H9 (cell line): ENCODE measurements at places on chromosomes 3 and 15. TPM values are rescaled to one million over a fixed set of nuclear protein-coding genes. Genes with fewer than 3 reads are reported as not detected.

- no peaks in the 10 kb centered on the region for H3K27me3 ChIP-seq
- no peaks in the 10 kb centered on the region for H3K4me1 ChIP-seq
- no peak overlapping the region for H3K27ac ChIP-seq
- H3K4me3 ChIP-seq = no peak overlapping the region
Observed at GRCh38 chr3:115685097-115685496, 61.8 kb downstream of the GAP43 start.

- peaks cover 22% of the 10 kb centered on the region for H3K36me3 ChIP-seq
- H3K4me1 ChIP-seq = no peaks in the 10 kb centered on the region
- no peak for DNase-seq
Observed at GRCh38 chr3:138786788-138787271, 47.9 kb downstream of the PIK3CB start.

DNA sequence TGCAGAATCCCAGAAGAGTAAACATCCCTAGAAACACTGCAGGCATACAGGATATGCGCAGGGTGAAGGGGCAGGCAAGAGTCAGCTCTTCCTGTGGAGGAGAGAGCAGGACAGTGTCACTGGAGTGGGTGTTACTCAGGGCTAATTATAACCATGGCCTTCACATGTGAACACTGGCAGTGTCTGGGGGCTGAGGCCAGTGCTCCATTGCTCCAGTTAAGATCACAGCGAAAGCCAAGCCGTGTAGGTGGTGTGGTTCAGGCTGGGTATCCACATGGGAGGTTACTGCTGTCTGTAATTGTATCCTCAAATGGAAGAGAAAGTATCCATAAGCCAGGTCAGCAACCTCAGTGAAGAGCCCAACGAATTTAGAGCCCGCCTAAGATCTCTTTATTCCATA is 84.6 kb downstream of the MESD start:
- no peaks in the 10 kb centered on the region for H3K4me1 ChIP-seq
- no peaks in the 10 kb centered on the region for H3K27me3 ChIP-seq
- H3K27ac ChIP-seq = no peak overlapping the region
- H3K4me3 ChIP-seq = no peak overlapping the region
- no peak for DNase-seq
- peaks cover 4% of the 10 kb centered on the region; the same call in 1 of the 2 replicates for H3K36me3 ChIP-seq

GRCh38 chr3:183116025-183116614 is 16.8 kb upstream of the MCCC1 start:
- H3K27ac ChIP-seq = no peak overlapping the region
- DNase-seq = peak; percentile 98
- peaks cover 9% of the 10 kb centered on the region for H3K36me3 ChIP-seq
- H3K4me1 ChIP-seq = peaks cover 7% of the 10 kb centered on the region; the same call in 1 of the 2 replicates
- peak overlapping the region; percentile 72 for H3K4me3 ChIP-seq

DNA sequence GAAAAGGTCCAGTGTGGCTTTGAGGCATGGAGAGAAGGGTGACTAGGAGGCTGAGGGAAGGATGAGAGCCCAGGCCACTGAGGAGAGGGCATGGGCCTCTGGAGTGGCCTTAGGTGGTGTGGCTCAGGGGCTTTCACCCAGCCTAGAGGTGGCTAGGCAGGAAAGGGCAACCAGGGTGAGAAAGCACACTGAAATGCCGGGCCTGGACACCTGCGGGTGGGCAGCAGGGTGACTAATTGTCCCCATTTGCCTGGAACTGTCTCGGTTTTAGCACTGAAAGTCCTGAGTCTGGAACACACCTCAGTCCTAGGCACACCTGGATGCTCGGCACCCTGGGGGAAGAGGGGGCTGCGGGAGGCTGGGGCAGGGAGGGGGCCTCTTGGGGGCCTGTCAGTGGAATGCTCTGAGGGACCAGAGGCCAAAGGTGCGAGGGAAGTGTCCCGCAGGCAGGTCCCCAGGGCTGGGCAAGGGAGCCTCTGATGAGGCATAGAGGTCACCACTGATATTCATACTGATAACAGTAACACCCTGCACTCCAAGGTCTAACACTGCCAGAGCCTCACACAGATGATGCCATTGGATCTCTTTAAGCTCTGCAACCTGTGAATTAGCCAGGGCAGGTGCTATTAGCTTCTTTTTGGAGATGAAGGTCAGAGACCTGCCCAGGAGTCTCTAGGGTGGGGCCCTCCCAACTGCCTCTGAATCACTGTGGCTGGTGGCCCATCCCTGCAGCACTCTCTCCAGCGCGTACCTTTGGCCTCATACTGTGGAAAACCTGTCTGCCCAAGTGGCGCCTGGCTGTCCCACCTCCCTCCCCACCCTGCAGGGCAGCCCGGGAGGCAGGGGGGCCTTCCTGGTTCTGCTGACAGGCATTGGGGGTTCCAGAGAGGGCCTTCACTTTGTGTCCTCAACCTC is 3.0 kb upstream of the PHGR1 start:
- H3K27me3 ChIP-seq = no peaks in the 10 kb centered on the region
- H3K36me3 ChIP-seq = no peaks in the 10 kb centered on the region
- no peak for DNase-seq
- H3K4me3 ChIP-seq = no peak overlapping the region
- no peaks in the 10 kb centered on the region for H3K4me1 ChIP-seq

GRCh38 chr15:80105595-80105994 is 46.1 kb downstream of the ZFAND6 start:
- H3K27ac ChIP-seq = no peak overlapping the region
- no peaks in the 10 kb centered on the region for H3K4me1 ChIP-seq
- H3K27me3 ChIP-seq = no peaks in the 10 kb centered on the region
- no peak for DNase-seq

- H3K27me3 ChIP-seq = no peaks in the 10 kb centered on the region
- peaks cover 22% of the 10 kb centered on the region for H3K36me3 ChIP-seq
- DNase-seq = no peak
- no peak overlapping the region for H3K27ac ChIP-seq
Observed at GRCh38 chr15:65258375-65259262, 28.1 kb downstream of the PARP16 start.

DNA sequence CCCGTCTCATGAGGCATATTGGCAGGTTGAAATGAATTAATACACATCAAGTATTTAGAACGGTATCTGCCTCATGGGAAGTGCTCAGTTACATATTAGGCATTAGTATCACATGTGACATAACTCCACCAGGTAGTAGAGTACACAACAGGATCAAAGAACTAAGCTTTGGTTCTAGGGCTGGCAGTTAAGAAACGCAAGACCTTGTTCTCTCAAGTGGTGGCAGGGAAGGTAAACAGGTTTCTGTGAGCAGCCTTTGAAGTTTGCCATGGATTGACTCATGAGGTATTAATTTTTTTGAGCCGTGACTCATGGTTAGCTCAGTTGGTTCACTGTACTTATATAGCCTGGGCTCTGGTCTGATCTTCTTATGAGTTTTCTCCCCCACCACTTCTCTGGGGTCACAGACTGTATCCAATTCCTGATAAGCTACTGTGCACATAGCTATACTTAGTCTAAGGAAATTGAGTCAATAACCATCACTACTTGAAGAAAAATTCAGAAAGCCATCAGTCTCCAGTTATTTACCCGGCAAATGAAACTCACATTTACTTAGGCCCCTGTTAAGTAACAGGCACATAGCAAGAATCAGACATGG is 155.6 kb upstream of the STT3B start:
- H3K36me3 ChIP-seq = no peaks in the 10 kb centered on the region
- H3K4me1 ChIP-seq = no peaks in the 10 kb centered on the region
- H3K4me3 ChIP-seq = no peak overlapping the region

DNA sequence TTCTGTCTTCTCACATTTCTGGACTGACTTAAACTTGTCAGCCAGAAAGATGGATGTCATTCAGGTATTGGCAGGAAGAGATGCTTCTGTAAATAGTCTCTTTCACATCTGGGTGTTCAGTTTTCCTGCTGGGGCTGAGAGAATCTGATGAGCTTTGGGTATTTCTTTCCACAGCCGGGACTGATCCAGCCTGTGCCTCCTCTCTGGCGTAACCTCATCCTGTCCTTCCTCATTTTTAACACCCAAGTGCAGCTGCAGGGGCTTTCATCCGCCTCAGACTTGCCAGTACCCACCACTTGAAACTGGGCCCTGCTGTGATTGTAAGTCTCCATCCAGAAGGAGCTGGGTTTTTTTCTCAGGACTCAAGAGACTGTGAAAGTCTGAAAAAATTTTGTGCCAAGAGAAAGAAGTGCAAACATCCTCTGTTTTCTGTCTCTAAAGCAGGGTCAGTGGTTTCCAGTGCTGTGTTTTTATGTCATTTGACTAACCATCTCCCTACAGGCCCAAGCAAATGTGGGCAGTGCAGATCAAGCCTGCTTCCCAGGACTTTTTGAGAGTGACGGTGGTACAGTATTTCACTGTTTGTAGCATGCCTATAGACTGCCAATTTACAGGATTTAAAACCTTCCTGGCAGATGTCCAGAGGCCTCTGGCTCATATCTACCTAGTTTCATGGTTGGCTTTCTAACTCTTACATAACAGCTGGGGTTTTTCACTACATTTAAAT is 342.7 kb downstream of the PTPRG start:
- no peak for DNase-seq
- H3K4me3 ChIP-seq = 0 out of 3 replicates have a peak overlapping the region, but pooled peaks have one; percentile 22
- H3K27me3 ChIP-seq = no peaks in the 10 kb centered on the region
- peaks cover 21% of the 10 kb centered on the region; the same call in 1 of the 2 replicates for H3K4me1 ChIP-seq
- no peak overlapping the region for H3K27ac ChIP-seq
- H3K36me3 ChIP-seq = no peaks in the 10 kb centered on the region

DNA sequence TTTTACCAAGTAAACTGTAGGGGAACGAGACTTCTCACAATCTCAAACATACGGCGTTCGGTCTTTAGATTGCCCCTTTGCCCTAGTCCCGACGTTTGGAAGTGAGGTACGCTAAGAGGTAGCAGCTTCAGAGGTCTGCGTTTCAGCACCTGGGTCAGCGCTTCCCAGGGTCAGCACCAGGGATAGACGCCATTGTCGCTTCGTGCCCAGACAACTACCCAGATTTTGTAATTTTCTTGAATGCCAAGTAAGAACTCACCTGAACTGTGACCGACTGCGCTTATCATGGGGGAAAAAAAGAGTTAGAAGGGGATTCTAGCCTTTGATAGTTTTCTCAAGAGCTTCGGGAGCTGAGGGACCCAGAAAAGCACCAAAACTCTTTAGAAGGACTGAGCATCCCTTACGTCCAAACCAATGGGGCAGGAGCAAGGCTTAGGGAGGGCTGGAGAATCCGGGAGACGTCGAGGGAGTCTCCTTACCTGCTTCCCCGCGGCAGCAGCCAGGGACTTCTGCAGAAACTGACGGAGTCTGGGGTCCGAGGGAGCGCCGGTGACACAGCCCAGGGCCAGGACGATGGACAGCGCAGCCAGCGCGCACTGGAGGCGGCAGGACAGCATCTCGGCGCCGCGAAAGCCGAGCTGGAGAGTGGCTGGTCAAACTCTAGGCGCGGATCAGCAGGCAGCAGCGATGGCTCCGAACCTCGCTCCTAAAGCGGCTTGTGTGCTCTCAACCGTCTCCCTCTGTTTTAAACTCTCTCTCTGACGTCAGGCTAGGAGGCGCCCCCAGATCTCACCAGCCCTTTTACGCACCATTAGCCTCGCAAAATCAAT is at the start of gene SST:
Gene SST (minus strand): TSS at position 720 of the 830 bp plus-strand sequence. CDS start 103 bp downstream, at position 617.
- H3K27me3 ChIP-seq = no peaks in the 10 kb centered on the region; the same call in 1 of the 2 replicates
- no peak within 1 kb of the TSS for H3K27ac ChIP-seq
- peak within 1 kb of the TSS; percentile 63 for H3K4me3 ChIP-seq
- DNase-seq = peak; percentile 86

- H3K4me3 ChIP-seq = no peak overlapping the region
- no peaks in the 10 kb centered on the region for H3K27me3 ChIP-seq
Observed at GRCh38 chr3:98797905-98798304, 34.8 kb downstream of the ST3GAL6 start.

DNA sequence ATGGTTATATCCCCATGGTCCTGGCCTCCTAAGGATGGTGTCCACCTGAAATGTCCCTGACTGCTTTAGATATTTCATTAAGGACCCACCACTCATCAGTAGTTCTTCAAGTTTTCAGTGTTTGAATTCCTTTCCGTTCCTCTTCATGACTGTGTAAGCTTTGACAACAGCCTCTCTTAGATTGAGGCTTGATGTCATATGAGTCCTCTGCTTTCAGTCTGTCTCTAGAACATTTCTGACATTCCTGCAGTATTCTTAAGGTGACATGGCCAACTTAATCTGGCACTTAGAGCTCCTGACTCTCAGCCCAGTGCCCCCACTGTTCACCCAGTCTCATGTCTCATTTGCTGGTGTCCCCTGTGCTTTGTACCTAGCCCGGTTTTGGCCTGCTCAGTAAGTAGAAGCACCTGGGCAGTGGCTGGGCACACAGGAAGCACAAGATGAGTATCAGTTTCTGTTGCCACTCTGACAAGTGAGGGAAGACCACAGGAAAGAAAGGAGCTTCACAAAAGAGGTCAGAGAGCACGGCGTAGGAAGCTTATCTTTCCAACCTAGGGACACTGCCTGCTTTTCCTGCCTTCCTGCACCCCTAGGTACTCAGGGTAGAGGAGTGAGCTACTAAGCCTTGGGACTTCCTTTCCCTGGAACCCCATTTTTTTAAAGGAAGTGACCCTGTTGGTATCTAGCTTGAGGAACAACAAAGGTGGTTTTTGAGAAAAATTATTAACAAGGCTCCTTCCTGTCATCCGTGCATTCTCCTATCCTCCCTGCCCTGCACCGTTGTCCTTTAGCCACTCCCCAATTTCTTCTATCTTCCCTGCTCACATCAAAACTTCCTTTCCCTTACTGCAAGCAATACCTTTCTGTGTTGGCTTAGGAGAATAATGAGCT is 103.1 kb downstream of the KLHL25 start:
- no peak overlapping the region for H3K27ac ChIP-seq
- H3K36me3 ChIP-seq = peaks cover 2% of the 10 kb centered on the region; the same call in 2 of the 3 replicates
- no peaks in the 10 kb centered on the region for H3K4me1 ChIP-seq
- H3K4me3 ChIP-seq = no peak overlapping the region
- H3K27me3 ChIP-seq = no peaks in the 10 kb centered on the region

DNA sequence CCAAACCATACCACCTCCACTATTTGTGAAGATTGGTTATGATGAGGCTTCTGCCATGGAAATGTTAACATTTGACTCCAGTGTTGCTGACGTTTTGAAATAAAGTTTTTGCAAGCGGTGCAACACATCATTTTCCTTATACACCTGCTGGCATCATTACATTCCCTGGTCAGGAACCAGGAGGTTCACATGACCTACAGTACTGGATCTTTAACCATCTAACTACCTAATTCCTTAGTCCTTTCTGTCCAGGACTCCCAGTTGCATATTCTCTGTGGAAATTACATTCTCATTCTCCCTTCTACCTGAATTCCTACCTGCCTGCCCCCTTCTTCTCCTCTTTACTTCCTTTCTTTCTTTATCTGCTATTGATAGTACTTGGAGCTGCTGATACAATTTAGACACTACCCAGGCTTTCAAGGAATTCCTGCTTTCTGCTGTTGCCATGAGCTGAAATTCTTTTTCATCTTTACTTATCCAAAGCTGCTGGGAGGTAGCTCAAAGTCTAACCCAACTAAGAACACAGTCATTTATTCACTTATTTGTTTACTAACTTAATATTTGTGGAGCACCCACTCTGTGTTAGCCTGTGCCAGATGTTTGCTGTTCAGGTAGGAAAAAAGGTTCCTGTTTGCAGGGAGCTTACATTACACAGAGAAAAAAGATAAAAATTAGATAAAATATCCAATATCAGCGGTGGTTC is 144.2 kb downstream of the EDEM1 start:
- no peaks in the 10 kb centered on the region for H3K36me3 ChIP-seq
- DNase-seq = no peak
- no peaks in the 10 kb centered on the region for H3K27me3 ChIP-seq
- no peaks in the 10 kb centered on the region for H3K4me1 ChIP-seq
- H3K27ac ChIP-seq = no peak overlapping the region
- no peak overlapping the region for H3K4me3 ChIP-seq

Gene TFG
- total RNA-seq = 80.7 and 81.9 TPM in 2 replicates

Gene SHF
- total RNA-seq = 21.7 and 22.3 TPM in 2 replicates
